Stimulated activated CD8-positive, alpha-beta memory T cell treated with anti-CD3 and anti-CD28 coated beads, Interleukin-12 subunit alpha, Interleukin-12 subunit beta, amount 100 ng/mL, for 1 hour (primary cell): ENCODE measurements at places on chromosomes 3 and 15.

DNA sequence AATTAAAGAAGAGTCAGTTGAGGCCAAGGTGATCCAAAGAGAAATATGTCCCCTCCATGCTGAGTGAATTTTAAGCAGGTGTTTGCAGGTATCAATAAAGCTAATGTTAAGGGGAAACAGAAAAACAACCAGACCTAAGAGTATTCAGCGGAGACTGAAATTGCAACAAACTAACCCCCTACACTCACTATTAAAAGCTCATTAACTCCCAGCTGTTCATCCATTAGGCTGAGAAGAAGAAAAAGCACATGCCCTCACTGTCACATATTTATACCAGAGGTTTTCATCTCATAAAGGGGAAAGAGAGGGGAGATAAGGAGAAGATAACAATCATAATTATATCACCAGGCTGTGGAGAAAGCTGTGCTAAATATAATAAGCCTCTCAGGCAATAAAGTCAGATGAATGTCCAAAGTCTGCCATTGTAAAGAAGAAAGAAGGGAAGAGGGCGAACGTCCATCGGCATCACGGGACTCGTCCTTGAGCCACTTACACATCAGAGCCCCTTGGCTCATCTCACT is 145.2 kb downstream of the TAFA4 start:
- DNase-seq = no peak

- DNase-seq = no peak
Observed at GRCh38 chr3:139472380-139473010, 3.8 kb downstream of the RBP2 start.

- DNase-seq = no peak
Observed at GRCh38 chr3:13093687-13094086, 20.5 kb upstream of the IQSEC1 start.

- no peak for DNase-seq
Observed at GRCh38 chr3:58214484-58215316, 3.9 kb upstream of the DNASE1L3 start.

GRCh38 chr3:175149675-175150074 is 290.5 kb downstream of the NAALADL2 start:
- DNase-seq = no peak
